AG04449 (cell line): ENCODE measurements at places on chromosomes 3 and 15.

DNA sequence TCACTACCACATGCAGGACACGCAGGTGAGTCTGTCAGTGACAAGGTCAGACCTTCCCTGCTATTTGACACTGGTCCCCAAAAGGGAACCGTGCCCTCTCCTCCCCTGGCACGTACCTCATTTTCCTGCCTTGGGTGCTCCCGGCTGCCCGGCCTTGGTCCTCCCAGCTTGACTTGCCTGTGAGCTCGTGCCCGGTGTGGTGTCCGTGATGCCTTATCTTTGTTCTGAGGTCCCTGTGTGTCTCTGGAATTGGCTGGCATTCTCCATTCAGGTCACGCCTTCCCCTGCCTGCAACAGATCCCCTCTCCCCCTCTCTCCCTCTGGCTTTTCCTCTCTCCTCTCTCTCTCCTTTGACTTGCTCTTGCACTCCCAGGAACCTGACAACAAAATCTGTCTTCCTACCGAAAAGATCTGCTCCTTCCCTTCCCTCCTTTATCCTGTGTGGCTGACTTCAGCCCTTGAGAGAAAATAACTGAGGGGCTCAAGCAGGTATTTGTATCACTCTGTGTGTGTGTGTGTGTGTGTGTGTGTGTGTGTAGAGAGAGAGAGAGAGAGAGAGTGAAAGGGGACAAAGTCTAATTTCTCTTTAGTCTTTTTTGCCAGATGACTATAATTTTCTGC is at the start of gene MASP1:
Gene MASP1 (minus strand): TSS at position 226 of the 621 bp plus-strand sequence. CDS start 105 bp downstream, at position 121.
- DNase-seq: no peak

DNA sequence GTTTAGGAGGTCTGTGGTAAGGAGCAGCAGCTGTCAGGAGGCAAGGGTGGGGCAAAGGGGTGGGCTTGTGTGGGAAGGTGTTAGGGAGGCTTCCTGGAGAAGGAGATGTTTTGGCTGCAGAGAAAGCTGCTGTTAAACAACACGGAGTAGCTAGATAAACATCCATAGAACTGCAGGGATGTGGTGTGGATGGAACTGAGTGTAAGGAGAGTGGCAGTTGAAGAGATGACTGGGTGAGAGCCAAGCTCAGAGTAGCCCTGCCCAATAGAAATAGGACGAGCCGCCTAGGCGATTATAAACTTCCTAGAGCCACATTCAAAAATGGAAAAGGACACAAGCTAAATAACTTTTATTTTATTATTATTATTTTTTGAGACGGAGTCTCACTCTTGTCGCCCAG is 19.9 kb downstream of the RPLP1 start:
- DNase-seq: no peak

GRCh38 chr3:1583044-1583443 is 490.2 kb downstream of the CNTN6 start:
- no peak for DNase-seq

- DNase-seq: no peak
These were observed 260.5 kb upstream of the THBS1 start for GRCh38 chr15:39320355-39320754.

DNA sequence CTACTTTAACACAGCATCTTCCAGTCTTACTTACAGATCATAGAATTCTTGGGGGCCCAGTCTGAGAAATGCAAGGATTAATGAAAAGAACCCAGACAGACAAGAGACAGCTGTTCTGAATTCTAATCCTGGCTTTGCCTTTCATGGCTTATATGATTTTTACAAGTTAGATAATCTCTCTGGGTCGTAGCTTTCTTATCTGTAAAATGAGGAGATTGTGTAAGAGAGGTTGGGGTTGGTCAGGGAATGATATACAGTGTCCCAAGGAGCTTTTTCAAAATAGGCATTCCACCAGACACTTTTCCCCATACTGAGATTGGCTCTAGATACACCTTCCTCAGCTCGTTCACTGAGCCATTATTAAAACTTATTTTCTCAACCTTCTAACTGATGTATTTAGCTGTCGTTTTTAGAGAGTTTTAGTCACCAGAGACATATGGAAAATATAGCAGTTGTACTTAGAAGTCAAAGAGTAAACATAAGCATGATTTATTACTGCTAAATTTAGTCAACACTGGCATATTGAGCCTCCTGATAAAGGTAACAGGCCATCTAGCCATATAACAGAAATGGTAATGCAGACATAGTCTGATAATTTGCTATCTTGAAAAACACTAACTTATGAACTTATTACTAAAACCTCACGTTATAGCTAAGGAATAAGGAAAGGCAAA is 163.0 kb upstream of the MLF1 start:
- DNase-seq: no peak

DNA sequence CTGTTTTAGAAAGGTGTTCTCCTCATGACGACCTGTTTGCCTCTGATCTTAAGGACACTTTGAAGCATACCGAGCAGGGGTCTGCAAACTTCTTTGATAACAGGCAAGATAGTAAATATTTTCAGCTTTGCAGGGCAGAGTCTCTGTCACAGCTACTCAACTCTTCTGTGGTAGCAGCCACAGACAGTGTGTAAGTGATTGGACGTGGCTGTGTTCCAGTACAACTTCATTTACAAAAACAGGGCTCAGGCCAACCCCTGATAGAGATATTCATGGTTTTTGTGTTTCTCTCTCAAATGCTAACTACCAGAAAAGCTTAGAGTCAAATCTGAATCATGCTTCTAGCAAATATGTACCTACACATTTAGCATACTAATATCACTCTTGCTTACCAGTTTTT is 51.5 kb downstream of the TGFBR2 start:
- DNase-seq: no peak

- DNase-seq: no peak
These were observed 224.3 kb downstream of the CDIN1 start for GRCh38 chr15:36803773-36804172.

- DNase-seq: no peak
These were observed 765.3 kb downstream of the TBL1XR1 start for GRCh38 chr3:176431991-176432390.

GRCh38 chr3:45347315-45348000 is 40.9 kb upstream of the LARS2 start:
- DNase-seq: no peak

DNA sequence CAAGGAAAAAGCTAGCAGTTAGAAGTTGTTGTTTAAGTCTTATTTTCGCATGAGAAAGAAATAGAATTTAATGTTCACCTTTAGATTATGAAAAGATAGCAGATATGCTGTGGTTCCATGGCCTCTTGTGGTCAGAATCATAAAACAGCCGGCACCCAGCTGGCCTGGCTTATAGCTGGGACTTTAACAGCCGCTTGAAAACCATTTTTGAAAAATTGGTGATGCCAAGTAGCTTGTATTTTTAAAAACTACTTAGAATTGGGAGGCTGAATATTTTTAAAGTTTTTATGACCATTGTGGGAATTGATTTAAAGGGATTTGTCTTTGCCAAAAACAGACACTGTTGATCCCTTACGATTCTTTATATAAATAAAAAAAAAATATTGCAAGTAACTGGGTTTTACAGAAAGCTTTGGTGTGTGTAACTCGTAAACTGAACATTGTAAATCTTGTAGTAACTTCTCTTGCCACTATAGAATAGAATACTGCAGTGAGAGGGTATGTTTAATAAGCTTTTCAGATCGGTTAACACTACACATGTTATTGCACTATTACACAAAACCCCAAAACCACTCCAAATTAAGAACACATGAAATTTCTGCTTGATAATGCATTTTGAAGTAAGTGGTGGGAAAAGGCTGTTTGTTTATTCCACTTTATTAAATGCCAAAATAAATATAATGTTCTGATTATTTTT is 6.6 kb downstream of the ARRDC4 start:
- no peak for DNase-seq

DNA sequence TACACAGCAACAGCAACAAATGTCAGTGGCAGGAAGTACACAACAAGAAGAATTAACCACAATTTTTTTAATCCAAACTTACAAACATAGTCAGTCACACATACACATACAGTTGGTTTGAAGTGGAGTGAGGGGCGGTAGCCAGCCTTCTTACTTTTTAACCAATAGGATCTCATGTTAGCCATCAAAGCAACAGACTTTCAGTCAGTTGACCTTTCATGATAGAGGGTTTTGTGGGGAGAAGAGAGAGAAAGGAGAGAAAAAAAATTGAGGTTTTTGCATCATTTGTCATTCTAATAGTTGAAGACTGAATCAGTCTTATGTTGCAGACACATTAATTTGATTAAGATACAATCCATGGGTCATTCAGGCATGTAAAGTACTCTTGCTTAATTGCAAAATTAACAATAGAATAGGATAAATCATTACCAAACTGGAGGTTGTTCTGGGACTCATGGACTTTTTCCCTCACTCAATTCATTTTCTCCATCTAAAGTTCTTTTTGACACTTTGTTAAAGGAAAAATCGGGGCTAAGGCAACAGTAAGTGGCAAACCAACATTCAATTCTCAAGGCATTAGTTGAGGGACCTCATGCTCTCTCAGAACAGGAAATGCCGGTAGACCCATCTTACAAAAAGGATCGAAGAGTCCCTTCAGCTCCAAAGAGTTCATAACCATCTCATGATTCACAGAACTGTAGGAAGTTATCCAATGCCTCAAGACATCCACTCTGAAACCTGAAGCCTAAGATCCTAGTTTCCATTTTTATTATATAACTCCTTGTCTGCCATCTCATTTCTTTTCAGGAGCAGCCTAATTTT is 159.5 kb upstream of the LPP start:
- DNase-seq: peak; percentile 58

DNA sequence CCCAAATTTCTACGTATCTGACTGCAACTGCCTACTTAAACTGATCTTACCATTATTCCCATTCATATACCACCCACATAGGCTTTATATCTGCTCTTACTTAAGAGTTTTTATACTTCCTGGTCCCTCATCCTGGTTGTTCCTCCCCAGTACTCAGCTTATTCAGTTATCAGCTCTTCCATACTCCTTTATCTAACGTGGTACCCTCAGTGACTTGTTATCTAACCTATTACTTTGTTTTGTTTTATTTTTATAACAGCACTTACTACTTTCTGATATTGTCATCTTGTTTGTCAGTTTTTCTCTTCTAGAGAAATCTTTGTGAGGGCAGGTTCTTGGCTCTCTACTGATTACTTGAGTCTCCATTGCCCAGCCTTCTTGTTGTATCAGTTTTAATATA is 100.6 kb downstream of the ZNF609 start:
- no peak for DNase-seq

GRCh38 chr15:98653686-98654085 is 5.3 kb downstream of the IGF1R start:
- DNase-seq: no peak

- no peak for DNase-seq
These were observed at the start of gene ADAMTSL3 for GRCh38 chr15:83653639-83654378. TSS of gene ADAMTSL3 (plus strand) at chr15:83654123. CDS start at chr15:83655762, 1,639 bp downstream.

- DNase-seq: no peak
These were observed 162.5 kb upstream of the BHLHE40 start for GRCh38 chr3:4816718-4817117.

- DNase-seq: no peak
These were observed 395.6 kb downstream of the ZPLD1 start for GRCh38 chr3:102830415-102830814.

GRCh38 chr3:98049271-98049670 is 14.2 kb upstream of the GABRR3 start:
- DNase-seq: no peak

DNA sequence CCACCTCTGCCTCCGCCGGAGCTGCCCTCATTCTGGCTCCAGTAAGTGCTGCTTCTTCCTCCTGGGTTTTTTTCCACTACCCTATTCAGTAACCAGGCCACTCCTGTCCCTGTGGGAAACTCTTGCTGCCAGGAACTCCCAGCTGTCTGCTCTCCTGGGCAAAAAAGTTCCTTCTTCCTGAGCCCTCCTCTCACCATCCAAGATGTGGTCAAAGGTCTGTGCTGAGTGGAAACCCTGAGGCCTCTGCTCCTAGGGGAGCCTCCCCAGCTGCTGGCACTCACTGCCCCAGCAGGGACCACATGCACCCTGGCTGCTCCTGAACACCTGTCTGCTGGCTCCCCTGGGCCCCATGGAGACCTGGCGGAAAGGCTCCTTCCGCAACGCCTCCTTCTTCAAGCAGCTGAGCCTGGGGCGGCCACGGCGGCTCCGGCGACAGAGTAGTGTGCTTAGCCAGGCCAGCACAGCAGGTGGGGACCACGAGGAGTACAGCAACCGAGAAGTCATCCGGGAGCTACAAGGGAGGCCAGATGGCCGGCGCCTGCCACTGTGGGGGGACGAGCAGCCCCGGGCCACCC is 454 bp downstream of the C15orf62 start:
- no peak for DNase-seq

DNA sequence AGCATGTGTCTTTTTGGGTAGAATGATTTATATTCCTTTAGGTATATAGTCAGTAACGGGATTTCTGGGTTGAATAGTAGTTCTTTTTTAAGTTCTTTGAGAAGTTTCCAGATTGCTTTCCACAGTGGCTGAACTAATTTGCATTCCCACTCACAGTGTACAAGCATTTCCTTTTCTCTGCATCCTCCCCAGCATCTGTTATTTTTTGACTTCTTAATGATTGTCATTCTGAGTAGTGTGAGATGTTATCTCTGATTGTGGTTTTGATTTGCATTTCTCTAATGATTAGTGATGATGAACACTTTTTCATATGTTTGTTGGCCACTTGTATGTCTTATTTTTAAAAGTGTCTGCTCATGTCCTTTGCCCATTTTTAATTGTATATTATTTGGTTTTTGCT is 337.6 kb downstream of the EFHB start:
- DNase-seq: no peak

- no peak for DNase-seq
These were observed 27.1 kb upstream of the LIPC start for GRCh38 chr15:58404722-58405121.

- DNase-seq: no peak
These were observed 1021.0 kb downstream of the EPHA3 start for GRCh38 chr3:90128391-90128790.

GRCh38 chr3:168558728-168559411 is 463.1 kb upstream of the GOLIM4 start:
- DNase-seq: no peak

- no peak for DNase-seq
These were observed 302.5 kb downstream of the ZNF621 start for GRCh38 chr3:40827226-40827625.

DNA sequence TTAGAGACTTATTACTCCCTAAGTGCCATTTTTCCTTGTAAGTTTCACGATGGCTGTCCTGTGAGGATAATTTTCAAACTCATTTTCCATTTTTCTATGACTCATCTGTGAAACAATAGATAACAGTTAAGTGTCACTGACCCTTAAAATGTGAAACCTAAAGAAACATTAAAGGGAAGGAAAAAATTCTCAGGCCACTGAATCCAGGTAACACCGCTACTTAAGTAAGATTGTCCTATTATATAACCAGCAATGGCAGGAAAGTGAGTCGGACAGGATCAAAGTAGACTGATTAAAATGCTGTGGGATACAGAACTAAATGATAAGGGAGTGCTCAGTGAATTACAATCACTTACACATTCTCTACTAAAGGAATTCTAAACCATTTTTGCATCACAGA is 12.4 kb downstream of the PLD1 start:
- DNase-seq: no peak

GRCh38 chr3:99765042-99765942 is 52.4 kb upstream of the CMSS1 start:
- no peak for DNase-seq

GRCh38 chr3:126130081-126130855 is 46.3 kb upstream of the SLC41A3 start:
- no peak for DNase-seq

GRCh38 chr15:73000293-73000692 is 52.0 kb upstream of the NEO1 start:
- DNase-seq: no peak
